ENCODE measurements at places on chromosomes 6 and 20.

- DNase-seq: no peak
Observed at GRCh38 chr6:40387871-40388264, 199.3 kb downstream of the LRFN2 start.

GRCh38 chr6:5050009-5050408 is 35.1 kb upstream of the PPP1R3G start:
- DNase-seq: no peak

- DNase-seq: no peak
Observed at GRCh38 chr6:121393731-121394505, 41.5 kb upstream of the GJA1 start.

- no peak for DNase-seq
Observed at GRCh38 chr20:5871459-5872410, 78.6 kb downstream of the TRMT6 start.

- no peak for DNase-seq
Observed at GRCh38 chr6:223136-223535, 69.2 kb upstream of the DUSP22 start.

DNA sequence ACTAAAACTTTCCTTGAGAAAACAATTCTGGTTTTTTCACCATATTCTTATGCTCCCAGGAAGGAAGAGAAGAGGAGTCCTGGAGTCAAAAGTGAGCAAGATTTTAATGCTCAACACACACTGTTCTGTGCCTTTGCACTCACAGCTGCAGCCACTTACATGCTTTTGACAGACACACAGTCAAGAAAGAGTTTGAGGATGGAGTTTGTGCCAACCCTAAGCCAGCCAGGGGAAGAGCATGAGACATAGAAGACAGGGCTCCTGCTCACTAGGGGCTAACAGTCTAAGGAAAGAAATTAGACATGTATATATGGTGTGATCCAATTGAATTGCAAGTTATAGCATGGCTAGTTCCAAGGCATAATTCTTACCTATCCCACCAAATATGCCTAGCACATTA is 37.1 kb upstream of the IL17A start:
- no peak for DNase-seq

DNA sequence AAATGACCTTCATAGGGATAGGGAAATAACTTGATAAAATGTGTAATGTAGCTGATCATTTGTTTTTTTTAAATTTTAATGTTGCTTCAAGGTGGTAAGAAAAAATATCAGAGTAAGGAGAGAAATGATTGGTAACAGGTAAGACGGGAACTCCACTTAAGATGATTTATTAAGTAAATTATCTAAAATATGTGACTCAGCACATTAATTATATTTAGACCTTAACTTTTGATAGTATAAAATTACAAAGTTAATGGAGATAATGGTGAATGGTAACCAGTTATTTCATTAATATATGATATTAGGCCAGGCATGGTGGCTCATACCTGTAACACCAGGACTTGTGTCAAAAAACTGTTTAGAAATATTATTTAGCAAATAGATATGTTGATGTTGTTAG is 10.2 kb downstream of the BEND6 start:
- no peak for DNase-seq
